Effector memory CD4-positive, alpha-beta T cell (primary cell): ENCODE measurements at places on chromosomes 3 and 15.

- no peak for DNase-seq
- H3K4me3 ChIP-seq = no peak overlapping the region
- no peak overlapping the region for H3K27ac ChIP-seq
- H3K4me1 ChIP-seq = no peaks in the 10 kb centered on the region
- H3K36me3 ChIP-seq = no peaks in the 10 kb centered on the region
- no peaks in the 10 kb centered on the region for H3K27me3 ChIP-seq
Measured at GRCh38 chr15:86432861-86433260, 353.2 kb downstream of the AGBL1 start.

DNA sequence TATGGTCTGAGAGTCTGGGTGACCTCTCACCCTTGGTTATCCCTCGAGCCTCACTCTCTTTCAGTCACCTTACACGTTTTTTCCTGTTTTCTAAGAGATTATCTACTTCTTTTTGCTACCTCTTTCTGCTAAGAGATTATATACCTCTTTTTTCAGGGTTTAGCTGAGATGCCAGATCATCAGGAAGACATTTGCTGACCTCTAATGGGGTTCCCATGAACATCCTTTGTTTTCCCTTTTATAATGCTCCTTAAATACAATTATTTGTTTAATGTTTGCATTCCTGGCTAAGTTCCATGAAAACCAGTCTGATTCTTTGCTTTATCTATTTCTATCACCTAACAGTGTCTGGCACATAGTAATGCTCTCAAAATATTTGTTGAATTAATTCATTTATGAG is 39.6 kb downstream of the LEKR1 start:
- no peaks in the 10 kb centered on the region for H3K36me3 ChIP-seq
- no peak overlapping the region for H3K4me3 ChIP-seq
- DNase-seq = no peak
- no peaks in the 10 kb centered on the region for H3K4me1 ChIP-seq
- H3K27ac ChIP-seq = no peak overlapping the region

- H3K36me3 ChIP-seq = no peaks in the 10 kb centered on the region
- no peak overlapping the region for H3K27ac ChIP-seq
- DNase-seq = no peak
- H3K27me3 ChIP-seq = peaks cover 59% of the 10 kb centered on the region
- no peak overlapping the region for H3K4me3 ChIP-seq
Measured at GRCh38 chr3:147412917-147413685, 3.9 kb downstream of the ZIC1 start.

DNA sequence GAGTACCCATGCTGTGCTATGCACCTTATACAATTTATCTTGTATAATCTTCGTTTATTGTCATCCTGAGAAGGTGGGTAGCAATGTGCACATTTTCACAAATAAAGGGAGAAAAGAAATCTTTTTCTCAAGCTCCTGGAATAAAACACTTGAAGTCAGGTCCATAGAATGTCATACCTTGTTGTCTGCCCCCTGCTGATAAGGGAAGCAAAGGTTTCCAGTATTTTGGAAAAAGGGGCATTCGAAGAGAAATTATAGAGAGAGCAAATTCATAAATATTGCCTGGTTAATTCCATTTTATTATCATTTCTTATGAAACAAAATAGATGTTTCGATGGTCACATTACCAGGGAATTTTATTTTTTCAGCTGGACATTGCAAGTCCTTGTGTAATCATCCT is 277.8 kb downstream of the RAP2B start:
- no peak for DNase-seq
- H3K27me3 ChIP-seq = no peaks in the 10 kb centered on the region
- no peaks in the 10 kb centered on the region for H3K4me1 ChIP-seq
- no peak overlapping the region for H3K4me3 ChIP-seq
- no peak overlapping the region for H3K27ac ChIP-seq

GRCh38 chr3:130389743-130390478 is 44.4 kb downstream of the COL6A5 start:
- H3K4me1 ChIP-seq = no peaks in the 10 kb centered on the region
- no peak overlapping the region for H3K4me3 ChIP-seq
- H3K36me3 ChIP-seq = no peaks in the 10 kb centered on the region
- no peaks in the 10 kb centered on the region for H3K27me3 ChIP-seq
- DNase-seq = no peak

- no peak overlapping the region for H3K27ac ChIP-seq
- H3K4me3 ChIP-seq = peak overlapping the region; percentile 72
- H3K27me3 ChIP-seq = no peaks in the 10 kb centered on the region
- H3K36me3 ChIP-seq = no peaks in the 10 kb centered on the region
- H3K4me1 ChIP-seq = peaks cover 20% of the 10 kb centered on the region
Measured at GRCh38 chr3:42014458-42014920, 52.6 kb upstream of the ULK4 start.

- no peaks in the 10 kb centered on the region for H3K27me3 ChIP-seq
- no peak overlapping the region for H3K4me3 ChIP-seq
- DNase-seq = no peak
- H3K27ac ChIP-seq = no peak overlapping the region
- H3K36me3 ChIP-seq = no peaks in the 10 kb centered on the region
- peaks cover 20% of the 10 kb centered on the region for H3K4me1 ChIP-seq
Measured at GRCh38 chr3:10549617-10550230, 44.3 kb upstream of the ATP2B2 start.

DNA sequence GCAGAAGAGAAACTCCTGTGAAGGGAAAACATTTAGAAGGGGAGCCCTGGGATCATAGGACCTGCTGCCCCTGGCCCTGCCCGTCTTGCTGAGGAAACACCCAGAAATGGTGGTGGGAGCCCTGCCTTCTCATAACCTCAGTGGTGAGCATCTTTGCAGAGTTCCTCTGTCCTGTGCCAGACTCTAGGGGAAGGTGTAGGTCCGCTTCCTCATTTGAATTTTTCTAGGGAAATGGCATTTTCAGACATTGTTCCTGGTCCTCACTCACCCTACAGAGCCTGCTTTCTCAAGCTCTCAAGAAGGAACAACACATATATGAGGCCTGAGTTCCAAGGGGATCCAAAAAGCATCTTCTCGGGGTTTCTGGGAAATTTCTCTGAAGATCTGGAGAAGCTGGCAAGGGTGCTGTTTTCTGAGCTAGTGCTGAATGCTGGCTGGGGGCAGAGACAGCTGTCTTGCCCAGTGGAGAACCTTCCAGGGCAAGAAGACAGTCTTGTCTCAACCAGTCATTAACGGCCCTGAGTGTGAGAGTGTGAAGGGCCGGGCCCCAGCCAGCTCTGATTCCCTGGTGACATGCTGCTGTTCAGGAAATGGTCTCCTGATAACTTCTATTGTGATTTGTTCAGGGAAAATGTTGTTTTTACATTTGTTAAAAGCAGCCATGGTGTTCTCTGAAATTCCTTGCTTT is 283.1 kb upstream of the LRRFIP2 start:
- H3K4me1 ChIP-seq = peaks cover 4% of the 10 kb centered on the region
- no peaks in the 10 kb centered on the region for H3K36me3 ChIP-seq
- no peak overlapping the region for H3K4me3 ChIP-seq

DNA sequence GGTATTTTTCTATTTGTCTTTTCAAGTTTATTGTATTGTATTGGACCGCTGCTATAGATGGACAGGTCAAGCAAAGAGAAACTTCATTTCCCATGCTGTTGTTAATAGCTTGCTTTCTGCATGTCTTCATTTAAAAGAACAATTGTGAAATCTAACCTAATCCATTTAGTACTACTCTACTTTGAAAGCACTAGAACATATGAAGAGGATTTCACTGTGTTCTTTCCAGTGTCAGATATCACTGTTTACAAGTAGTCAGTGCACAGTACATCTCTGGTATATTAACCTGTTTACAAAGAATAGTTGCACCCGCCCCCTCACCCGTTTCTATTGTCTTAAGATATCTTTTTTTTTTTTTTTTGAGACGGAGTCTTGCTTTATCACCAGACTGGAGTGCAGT is 21.8 kb upstream of the EDEM1 start:
- no peak overlapping the region for H3K4me3 ChIP-seq
- no peak overlapping the region for H3K27ac ChIP-seq
- no peak for DNase-seq
- no peaks in the 10 kb centered on the region for H3K4me1 ChIP-seq

- H3K27me3 ChIP-seq = no peaks in the 10 kb centered on the region
- H3K36me3 ChIP-seq = no peaks in the 10 kb centered on the region
- H3K27ac ChIP-seq = no peak overlapping the region
- no peak for DNase-seq
- no peaks in the 10 kb centered on the region for H3K4me1 ChIP-seq
- no peak overlapping the region for H3K4me3 ChIP-seq
Measured at GRCh38 chr3:13140596-13140995, 67.4 kb upstream of the IQSEC1 start.

DNA sequence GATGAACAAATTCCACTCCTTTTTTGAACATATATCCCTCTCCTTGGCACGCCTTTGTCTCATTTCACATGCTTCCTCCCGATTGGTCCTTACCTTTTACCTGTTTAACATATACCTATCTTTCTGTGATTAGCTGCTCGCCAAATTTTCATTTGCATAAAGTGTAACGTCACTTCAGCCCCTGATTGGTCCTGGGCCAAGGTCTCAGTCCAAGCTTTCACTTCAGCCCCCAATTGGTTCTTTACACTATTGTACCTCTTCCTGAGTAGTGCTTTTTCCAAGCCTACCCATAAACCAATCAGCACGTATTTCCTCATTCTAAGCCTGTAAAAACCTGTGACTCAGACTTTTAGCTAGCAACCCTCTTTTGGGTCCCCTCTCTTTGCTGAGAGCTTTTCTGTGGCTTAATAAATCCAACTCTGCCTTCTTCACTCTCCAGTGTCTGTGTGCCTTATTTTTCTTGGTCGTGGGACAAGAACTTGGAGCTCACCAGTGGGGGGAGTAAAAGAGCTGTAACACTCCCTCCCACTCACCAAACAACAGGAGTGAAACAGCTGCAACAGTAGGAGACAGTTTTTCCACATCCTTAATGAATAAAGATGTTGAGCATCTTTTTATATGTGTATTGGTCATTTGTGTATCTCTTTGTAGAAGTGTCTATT is 584 bp upstream of the XCR1 start:
- H3K27me3 ChIP-seq = no peaks in the 10 kb centered on the region
- no peak overlapping the region for H3K4me3 ChIP-seq
- H3K27ac ChIP-seq = no peak overlapping the region
- H3K36me3 ChIP-seq = no peaks in the 10 kb centered on the region

DNA sequence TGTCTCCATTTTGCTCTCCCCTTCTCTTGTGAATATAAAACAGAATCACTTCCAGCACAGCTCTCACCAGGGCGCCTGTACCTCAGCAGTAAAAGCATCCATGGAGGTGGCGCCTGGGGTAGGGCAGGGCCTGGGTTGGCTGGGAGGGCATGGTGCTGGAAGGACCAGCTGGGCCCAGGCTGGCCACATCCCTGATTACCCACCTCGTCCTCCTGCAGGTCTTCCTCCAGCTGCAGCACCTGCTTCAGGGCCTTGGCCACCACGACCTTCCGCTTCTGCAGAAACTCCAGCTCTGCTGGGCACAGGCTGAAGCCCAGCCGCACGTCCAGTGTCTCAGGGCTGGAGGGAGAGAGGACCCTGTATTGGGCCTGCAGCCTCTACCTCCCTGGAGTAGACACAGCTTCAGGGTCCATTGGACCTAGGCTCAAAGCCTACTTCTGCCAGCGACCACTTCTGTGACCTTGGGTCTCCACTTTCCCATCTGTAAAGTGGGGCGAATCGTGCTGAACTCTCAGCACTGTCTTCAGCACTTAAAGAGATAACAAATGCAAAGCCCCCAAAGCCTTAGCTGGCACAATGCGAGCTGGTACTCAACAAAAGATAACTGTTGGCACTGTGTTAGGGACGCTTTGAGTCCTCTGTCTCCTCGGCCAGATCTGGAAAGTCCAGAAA is 23.8 kb downstream of the PLA2G4E start:
- H3K27ac ChIP-seq = no peak overlapping the region
- H3K4me1 ChIP-seq = no peaks in the 10 kb centered on the region
- DNase-seq = no peak

DNA sequence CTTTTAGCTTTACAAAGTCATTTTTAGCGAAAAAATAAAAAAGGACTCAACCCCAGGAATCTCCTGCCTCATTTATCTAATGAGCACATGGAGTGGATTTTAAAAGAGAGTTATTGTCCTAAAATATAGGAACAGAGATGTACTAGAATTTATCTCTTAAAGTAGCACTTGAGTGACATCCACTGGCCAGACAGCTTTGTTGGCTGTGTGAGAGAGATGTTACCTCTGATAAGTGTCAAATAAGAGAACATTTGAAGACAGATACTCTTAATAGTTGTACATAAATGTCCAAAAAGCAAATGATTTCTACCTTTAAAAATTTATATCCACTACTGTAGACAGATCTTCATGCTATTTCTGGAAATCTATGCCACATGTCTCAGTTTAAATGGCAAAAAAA is 12.3 kb upstream of the MFSD1 start:
- no peak overlapping the region for H3K27ac ChIP-seq
- no peaks in the 10 kb centered on the region for H3K36me3 ChIP-seq
- no peaks in the 10 kb centered on the region for H3K27me3 ChIP-seq
- no peak overlapping the region for H3K4me3 ChIP-seq
- no peak for DNase-seq

- H3K4me3 ChIP-seq = no peak overlapping the region
- H3K27ac ChIP-seq = no peak overlapping the region
- no peaks in the 10 kb centered on the region for H3K36me3 ChIP-seq
- DNase-seq = no peak
Measured at GRCh38 chr3:192039593-192039992, 578.6 kb downstream of the PYDC2 start.

DNA sequence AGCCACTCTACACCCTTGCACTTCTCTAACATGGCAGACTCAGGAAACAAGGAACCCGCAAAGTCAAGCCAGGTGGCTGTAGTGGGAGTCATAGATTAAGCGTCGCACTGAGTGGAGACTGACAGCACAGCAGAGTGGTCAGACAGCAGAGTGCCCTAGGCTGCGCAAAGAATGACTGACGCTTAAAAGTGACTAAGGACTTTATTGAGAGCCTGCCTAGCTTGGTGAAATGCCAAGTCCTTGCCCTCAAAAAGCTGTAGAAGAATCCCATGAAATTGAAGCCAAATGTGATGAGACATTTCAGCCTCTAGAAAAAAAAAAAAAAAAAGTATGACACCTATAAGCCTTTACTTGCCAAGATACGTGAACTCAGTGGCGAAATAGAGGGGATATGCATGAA is 30.2 kb downstream of the NCEH1 start:
- H3K4me1 ChIP-seq = no peaks in the 10 kb centered on the region
- H3K27ac ChIP-seq = no peak overlapping the region
- no peak for DNase-seq
- H3K4me3 ChIP-seq = no peak overlapping the region

GRCh38 chr3:79052054-79052681 is 715.6 kb downstream of the ROBO1 start:
- no peaks in the 10 kb centered on the region for H3K4me1 ChIP-seq
- DNase-seq = no peak
- no peaks in the 10 kb centered on the region for H3K27me3 ChIP-seq
- no peak overlapping the region for H3K4me3 ChIP-seq
- no peaks in the 10 kb centered on the region for H3K36me3 ChIP-seq
